ENCODE measurements at places on chromosomes 16 and 17.

- no peak for DNase-seq
Observed at GRCh38 chr16:50246299-50247122, 19.8 kb upstream of the ADCY7 start.

DNA sequence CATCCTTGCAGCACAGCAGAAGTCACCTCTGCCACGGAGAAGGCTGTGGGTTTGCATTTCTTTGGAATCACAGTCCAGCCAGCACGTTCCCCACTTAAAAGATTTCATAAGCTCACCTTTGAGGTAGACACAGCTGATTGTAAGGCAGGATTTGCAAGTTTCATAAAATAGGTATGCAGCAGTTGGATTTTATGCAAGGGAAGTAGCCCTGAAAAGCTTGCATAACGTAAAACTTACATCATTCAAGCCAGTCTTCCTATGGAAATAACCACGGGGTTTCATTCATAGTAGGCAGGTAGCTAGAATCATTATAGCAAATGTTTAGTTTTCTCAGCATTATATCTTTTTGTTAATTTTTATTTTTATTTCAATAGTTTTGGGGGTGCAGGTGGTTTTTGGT, 49.8 kb upstream of the ARHGAP44 start:
- DNase-seq, result no peak

- DNase-seq, result no peak
Observed at GRCh38 chr16:11207646-11208045, 48.4 kb downstream of the SOCS1 start.

DNA sequence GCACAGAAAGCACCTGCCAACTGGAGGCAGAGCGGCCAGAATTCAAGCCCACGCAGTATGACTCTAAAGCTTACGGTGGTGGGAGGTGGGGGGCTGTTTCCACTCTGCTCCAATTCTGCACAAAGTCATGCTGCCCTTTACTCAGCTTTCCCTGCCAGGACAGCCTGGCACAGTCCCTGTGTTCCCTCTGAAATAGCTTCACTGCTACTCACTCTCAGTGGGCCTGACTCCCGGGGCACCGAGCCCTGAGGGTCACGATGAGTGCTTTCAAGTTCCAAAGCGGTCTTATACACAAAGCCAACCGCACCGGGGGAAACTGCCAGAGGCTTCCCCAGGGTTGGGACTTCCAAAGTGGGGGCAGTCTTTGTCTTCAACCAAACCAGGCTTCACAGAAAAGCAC, 306.1 kb upstream of the XYLT1 start:
- no peak for DNase-seq

DNA sequence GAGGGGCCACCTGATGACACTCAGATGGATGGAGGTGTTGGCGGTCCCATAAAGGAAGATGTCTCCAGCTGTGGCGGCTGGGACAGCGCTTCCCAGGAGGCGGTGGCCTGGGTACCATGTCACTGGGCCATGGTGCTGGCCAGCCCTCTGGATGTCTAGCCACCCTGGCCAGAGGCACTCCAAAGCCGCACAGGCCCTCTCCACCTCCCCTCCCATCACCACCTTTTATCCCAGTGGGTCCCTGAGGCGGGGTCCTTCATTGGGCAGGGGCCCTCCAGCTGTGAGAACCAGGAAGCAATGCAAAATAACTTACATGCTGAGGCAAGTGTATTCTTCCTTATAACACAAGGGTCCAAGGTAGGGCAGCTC, 23.1 kb downstream of the RAB11FIP4 start:
- DNase-seq, result no peak

GRCh38 chr16:14088155-14088753, 17.1 kb downstream of the MRTFB start:
- no peak for DNase-seq
